ENCODE measurements at places on chromosomes 6 and 20.

DNA sequence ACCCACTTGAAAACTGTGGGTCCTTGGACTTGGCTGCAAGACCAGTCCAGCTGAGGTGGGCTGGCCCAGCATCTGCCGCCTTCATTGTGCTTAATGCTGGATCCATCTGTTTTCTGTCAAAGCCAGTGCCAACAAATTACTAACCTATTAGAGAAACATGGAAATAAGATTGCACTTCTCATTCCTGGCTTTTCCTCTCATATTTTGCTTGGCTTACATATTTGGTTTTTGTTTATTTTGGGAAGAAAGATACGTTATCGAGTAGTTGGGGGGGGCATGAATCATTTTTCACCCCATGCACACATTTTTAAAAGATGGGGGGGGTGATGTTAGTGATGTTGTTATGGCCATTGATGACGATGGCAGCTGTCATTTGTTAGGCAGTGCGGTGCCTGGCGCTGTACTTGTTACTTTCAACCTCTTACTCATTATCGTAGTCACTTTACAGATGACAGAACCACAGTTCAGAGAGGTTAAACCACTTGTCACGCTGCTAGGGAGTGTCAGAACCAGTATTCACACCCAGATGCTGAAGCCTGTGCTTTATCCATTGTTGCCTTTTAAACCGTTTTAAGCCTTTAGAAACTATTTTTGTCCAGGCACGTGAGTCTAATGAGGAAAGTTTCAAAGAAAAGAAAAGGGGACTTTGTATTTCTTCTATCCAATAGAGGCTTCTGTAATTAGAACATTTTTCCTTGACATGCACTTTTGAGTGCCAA is 180.0 kb downstream of the TMEM242 start:
- DNase-seq = peak; percentile 45

- peak; percentile 78 for DNase-seq
These were observed 746 bp downstream of the NUP153 start for GRCh38 chr6:17705778-17706579.

DNA sequence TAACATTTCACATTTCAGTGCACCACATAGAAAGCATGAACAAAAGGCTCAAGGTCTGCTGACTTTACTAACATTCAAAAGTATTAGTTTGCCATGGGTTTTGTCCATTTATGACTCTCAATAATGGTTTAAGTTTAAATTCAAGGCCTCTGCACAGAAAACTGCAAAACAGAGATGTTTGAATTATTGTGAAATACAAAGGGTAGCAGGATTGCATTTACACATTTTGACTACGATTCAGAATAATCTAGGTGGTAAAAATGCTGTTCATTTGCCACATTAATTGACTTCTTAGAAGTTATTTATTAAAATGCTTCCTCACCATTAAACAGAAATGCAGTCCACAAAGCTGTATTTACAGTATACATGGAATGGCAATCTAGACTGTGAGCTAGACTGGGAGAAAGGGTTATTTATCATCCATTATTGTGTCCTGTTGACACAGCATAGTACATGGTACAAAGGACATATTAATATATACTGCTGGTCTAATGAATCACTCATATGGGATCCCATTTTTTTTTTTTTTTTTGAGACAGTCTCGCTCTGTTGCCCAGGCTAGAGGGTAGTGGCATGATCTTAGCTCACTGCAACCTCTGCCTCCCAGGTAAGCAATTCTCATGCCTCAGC is 18.0 kb downstream of the USP49 start:
- DNase-seq = no peak

GRCh38 chr6:147382945-147383554 is 125.4 kb upstream of the SAMD5 start:
- no peak for DNase-seq

- no peak for DNase-seq
These were observed 27.0 kb upstream of the SLC22A2 start for GRCh38 chr6:160285541-160286105.

DNA sequence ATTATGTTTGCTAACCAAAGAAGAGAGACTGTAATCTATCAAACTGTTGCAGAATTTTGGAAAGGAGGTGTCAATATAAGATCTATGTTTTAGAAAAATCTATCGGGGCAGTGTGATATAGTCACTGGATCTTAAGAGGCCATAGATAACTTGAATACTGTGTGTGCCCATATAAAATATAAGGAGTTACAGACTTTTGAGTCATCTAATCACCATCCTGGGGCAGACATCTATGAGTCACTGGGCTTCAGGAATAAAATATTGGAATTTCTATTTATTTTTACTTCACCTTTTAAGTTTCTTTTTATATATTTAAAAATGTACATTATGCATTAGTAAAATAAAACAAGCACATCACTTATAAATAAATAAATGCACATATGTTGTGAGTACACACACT is 509.3 kb upstream of the MAN1A1 start:
- DNase-seq = no peak

- DNase-seq = peak; percentile 75
These were observed at the start of gene BICRAL for GRCh38 chr6:42781796-42782688. Gene BICRAL, plus strand, starts transcription at chr6:42782052. Its CDS starts 39,971 bp downstream, at chr6:42822023.
